ENCODE measurements at places on chromosomes 1 and 21.

DNA sequence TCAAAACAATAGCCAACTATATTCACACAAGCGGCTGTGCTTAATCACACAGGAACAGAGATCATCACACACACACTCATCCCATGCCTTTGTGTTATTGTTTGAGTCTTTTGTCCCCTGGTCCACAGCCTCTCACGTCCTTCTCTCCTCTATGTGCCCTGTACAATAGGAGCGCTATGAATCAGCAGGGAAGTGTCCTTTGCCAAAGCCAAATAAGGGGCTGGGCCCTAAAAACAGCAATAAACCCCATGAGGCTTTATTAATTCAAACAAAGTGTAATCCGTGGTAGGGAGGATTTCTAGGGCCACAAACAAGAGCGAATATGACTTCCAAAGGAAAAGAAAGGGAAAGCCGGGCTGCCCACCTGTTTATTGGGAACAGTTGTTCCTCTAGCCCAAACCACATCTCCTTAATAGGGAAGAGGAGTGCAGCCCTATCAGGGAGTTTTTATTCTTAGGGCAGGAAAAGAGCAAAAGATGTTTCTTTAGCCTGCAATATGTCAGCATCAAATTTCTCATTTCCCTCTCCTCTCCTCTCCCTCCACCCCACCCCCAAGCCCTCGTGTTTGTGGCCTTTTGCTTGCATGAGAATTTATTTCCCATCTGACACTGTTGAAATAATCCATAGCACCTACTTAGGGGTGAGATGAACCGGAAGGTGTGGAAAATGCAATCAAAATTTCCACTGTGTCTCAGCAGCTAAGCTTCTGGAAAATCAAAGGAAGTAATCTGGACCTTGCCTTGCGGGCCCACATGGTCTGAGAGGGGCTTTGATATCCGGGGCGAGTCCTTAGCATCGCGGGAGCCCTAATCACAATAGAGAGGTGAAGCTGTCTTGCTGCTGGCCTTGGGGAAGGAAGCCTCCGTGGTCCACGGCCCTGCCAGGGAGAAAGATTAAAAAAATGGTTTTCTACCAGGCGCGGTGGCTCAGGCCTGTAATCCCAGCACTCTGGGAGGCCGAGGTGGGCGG lies 45.3 kb upstream of the ITPKB start:
- no peak for DNase-seq

GRCh38 chr1:176785056-176785455 lies 322.1 kb downstream of the PAPPA2 start:
- no peak for DNase-seq

DNA sequence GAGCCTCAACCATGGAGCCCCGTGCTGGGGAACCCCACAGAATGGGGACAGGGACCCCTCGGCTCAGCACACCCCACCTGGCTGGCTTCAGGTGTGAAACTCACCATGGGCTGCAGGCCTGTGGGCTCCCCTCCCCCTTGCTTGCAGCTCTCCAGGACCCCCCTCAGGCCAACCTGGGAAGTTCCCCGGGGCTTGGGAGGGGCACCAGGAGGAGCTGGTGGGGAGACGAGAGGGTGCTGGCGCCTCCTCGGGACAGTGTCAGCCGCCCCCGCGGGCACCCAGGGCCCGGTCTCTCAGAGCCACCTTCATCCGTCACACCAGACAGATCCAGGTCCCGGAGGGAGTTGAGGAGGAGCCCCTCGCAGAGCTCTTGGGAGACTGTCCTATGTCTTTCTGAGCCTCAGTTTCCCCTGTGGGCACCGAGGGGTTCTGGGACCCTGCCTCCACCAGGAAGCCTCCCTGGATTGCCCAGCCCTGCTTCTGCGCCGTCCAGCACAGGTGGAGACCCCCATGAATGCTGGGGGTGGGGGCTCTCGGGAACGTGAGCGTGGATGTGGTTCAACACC lies 657 bp upstream of the TNFRSF18 start:
- DNase-seq, result no peak

DNA sequence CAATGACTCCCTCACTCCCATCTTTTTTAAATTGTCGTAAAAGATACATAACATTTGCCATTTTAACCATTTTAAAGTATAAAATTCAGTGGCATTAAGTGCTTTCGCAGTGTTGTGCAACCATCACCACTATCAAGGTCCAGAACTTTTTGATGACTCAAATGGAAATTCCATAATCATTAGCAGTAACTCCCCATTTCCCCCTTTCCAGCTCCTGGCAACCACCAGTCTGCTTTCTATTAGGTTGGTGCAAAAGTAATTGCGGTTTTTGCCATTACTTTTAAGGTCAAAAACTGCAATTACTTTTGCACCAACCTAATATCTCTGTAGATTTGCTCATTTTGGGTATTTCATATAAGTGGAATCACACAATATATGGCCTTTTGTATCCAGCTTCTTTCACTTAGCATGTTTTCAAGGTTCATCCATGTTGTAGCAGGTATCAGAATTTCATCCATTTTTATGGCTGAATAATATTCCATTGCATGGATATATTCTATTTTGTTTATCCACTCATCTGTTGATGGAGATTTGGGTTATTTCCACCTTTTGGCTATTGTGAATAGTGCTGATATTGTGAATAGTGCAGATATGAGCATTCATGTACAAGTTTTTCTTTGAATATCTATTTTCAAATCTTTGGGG lies 159.7 kb downstream of the HIVEP3 start:
- DNase-seq, result no peak

GRCh38 chr1:80158771-80159170 lies 1152.2 kb upstream of the ADGRL4 start:
- DNase-seq, result no peak

DNA sequence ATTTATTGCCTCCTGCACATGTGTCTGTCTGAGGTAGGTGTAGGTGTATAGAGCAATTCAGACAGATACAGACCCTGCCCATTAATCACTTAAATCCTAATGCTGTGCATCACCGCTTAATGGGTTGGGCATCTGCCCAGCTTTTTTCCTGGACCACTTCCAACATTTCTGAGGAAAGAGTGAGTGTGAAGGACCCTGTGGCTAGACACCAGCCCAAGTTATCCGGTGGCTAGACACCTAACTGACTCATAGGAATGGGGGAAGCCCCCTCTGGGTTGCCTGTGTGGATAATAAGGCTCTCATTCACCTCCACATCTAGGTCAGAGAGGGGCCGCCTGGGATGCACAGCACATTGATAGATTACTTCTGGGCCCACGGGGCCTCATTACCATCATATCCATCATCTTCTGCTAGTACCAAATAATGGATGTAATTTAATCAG lies 121.1 kb upstream of the RAVER2 start:
- no peak for DNase-seq

- no peak for DNase-seq
These were observed 19.0 kb downstream of the YTHDF2 start for GRCh38 chr1:28755701-28756100.

DNA sequence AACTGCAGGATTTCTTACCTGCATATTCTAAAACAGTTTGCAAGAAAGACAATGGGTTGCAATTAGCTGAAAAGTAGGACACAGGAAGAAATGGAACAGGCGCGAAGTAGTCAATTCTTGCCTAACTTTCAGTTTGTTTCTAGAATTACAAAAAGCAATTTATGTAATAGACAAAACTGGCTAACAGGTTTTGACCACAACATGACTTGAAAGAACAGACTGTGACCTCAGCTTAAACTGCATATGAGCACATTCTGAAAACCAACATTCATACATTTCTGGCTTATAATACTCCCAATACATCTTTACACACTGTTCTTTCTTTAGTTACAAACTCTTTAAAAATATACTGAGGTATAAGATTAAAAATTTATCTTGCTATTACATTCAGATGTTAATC lies 405.9 kb upstream of the B3GALT2 start:
- no peak for DNase-seq

- DNase-seq, result no peak
These were observed 73.4 kb upstream of the PROX1 start for GRCh38 chr1:213914392-213914791.

DNA sequence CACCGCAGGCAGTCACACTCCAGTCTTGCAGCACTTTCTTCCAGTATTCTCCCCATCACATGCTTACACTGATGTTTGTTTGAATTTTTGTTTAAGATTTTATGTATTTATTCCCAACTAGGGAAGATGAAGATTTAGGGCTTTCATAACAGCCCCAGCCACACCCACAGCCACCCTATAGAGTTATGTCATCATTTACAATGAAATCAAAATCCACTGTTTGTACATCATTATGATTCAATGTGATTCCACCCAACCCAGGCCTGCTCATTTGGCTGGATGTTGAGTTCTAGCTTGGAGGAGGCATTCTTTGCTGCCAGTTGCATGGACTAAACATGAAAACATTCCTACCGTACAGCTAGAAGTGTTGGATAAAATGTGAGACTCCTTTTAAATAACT lies 35.8 kb downstream of the RIPK4 start:
- no peak for DNase-seq

- DNase-seq, result no peak
These were observed 67.3 kb downstream of the OBSCN start for GRCh38 chr1:228275179-228275429.

DNA sequence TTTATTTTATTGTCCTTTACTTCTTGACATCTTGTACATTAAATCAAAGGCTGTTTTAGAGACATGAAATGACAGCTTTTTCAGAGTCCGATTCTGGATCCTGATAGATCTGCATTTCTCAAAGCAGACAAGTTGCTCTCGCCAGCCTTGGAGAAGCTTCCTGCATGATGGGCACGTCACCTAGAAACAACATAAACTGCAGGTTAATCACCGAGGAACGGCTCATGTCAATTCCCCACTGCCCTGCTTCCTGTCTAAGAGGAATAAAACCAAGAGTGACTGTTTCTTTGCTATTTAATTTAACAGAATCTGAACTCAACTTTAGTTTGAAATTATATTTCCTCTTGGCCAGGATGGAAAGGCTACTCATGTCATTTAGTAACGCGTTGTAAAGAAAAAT lies 77.0 kb downstream of the RWDD3 start:
- no peak for DNase-seq

DNA sequence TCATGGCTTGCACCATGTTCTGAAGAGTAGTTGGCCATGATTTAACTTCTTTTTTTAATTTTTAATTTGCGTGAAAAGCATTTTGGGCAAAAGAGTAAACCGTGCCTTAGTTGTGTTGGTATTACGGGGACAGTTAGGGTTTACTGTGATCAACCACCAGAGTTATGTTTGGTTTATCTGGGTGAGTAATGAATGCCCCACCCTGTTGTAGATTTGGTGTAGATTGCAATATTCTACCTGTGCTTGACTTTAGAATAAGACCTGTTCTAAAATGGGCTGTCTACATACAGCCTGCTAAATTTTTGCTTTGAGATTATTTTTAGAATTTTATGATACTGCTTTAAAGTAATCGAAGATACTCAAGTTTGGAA lies 1.4 kb downstream of the USP25 start:
- no peak for DNase-seq

GRCh38 chr1:205274041-205274691 lies 46.4 kb downstream of the TMCC2 start:
- DNase-seq, result no peak
